Heart right ventricle (tissue), 16 donors: ENCODE measurements at places on chromosomes 1 and 21. TPM values are rescaled to one million over a fixed set of nuclear protein-coding genes. Genes with fewer than 3 reads are reported as not detected.

FCER1G gene
- 2.0 TPM for total RNA-seq

DNA sequence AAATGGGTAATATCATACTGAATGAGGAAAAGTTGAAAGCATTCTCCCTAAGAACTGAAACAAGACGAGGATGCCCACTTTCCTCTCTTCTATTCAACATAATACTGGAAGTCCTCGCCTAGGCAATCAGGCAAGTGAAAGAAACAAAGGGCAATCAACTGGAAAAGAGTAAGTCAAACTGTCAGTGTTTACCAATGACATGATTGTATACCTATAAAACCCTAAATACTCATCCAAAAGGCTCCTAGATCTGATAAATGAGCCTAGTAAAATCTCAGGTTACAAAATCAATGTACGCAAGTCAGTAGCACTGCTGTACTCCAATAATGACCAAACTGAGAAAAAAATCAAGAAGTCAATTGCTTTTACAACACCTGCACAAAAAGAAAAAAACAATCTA is 575.8 kb upstream of the PRMT6 start:
- H3K27ac ChIP-seq: no peak overlapping the region
- no peaks in the 10 kb centered on the region for H3K27me3 ChIP-seq
- no peaks in the 10 kb centered on the region for H3K4me1 ChIP-seq
- DNase-seq: no peak
- no peak overlapping the region for H3K4me3 ChIP-seq
- H3K36me3 ChIP-seq: no peaks in the 10 kb centered on the region

GRCh38 chr21:14405225-14405624 is 22.3 kb upstream of the HSPA13 start:
- H3K4me3 ChIP-seq: no peak overlapping the region
- no peak for DNase-seq
- no peak overlapping the region for H3K27ac ChIP-seq
- H3K27me3 ChIP-seq: no peaks in the 10 kb centered on the region
- H3K4me1 ChIP-seq: no peaks in the 10 kb centered on the region
- H3K36me3 ChIP-seq: no peaks in the 10 kb centered on the region

DNA sequence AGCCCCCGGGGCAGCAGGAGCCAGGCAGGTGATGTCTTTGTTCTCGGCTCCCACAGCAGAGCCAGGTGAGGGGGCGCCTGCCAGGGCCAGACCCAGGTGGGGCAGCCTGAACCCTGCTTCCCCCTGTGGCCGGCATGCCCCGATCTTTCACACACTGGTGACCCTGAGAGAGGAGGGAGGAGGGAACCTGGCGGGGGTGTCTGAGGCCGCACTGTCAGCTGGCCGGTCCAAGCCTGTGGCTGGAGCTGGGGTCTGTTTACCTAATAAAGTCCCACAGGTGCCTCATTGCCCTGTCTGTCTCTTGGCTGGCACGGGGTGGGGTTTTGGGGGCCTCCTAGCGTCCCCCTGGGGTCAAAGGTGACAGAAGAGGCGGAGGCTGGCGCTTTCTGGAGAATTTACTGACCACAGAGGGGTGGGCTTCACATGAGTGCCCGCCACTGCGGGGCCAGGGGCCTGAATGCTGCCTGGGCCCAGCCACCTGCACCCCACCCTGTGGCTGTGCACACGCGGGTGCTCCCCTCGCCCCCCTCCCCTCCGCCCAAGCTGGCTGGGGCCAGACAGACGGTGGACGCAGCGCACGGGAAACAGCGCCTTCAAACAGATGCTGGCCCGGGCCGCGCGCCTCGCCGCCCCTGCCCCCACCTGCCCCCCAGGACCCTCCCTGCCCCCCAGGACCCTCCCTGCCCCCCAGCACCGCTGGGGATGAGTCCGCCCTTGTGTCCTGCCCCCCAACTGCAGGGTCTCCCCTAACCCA is 5.8 kb downstream of the TMEM240 start:
- peaks cover 17% of the 10 kb centered on the region for H3K4me1 ChIP-seq
- peaks cover 9% of the 10 kb centered on the region for H3K36me3 ChIP-seq
- no peak overlapping the region for H3K27ac ChIP-seq
- H3K27me3 ChIP-seq: no peaks in the 10 kb centered on the region
- DNase-seq: no peak

DNA sequence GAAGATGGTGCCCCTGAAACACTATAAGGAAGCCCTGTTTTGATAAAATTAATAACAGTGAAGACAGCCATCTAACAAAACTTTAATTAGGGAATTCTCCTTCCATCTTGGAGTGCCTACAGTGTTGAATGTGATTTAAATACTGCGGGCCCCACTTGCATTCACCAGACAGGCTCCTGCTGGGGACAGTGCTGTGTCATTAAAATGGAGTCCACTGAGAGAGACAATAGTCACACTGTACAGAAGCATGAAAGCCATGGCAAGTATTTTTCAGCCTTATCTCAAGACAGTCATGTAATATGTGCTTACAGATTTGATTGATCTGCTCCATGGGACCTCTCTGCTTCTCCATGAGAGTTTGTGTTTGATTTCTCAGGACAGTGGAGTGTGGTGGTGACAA is 29.7 kb upstream of the ZBTB18 start:
- no peaks in the 10 kb centered on the region for H3K4me1 ChIP-seq
- no peaks in the 10 kb centered on the region for H3K36me3 ChIP-seq
- no peak overlapping the region for H3K4me3 ChIP-seq
- no peak overlapping the region for H3K27ac ChIP-seq
